ENCODE measurements at places on chromosomes 7 and 10. TPM values are rescaled to one million over a fixed set of nuclear protein-coding genes. Genes with fewer than 3 reads are reported as not detected.

GRCh38 chr7:46993396-46993795 is 588.5 kb downstream of the TNS3 start:
- no peak for ATAC-seq

GRCh38 chr7:150686030-150686631 is 625 bp downstream of the GIMAP2 start:
- ATAC-seq: peak; percentile 60

Gene TMEM225B
- 0.86 TPM for total RNA-seq

GRCh38 chr10:1180836-1181235 is 124.7 kb downstream of the WDR37 start:
- no peak for ATAC-seq

GRCh38 chr7:132108563-132108962 is 467.7 kb downstream of the PLXNA4 start:
- no peak for ATAC-seq

DNA sequence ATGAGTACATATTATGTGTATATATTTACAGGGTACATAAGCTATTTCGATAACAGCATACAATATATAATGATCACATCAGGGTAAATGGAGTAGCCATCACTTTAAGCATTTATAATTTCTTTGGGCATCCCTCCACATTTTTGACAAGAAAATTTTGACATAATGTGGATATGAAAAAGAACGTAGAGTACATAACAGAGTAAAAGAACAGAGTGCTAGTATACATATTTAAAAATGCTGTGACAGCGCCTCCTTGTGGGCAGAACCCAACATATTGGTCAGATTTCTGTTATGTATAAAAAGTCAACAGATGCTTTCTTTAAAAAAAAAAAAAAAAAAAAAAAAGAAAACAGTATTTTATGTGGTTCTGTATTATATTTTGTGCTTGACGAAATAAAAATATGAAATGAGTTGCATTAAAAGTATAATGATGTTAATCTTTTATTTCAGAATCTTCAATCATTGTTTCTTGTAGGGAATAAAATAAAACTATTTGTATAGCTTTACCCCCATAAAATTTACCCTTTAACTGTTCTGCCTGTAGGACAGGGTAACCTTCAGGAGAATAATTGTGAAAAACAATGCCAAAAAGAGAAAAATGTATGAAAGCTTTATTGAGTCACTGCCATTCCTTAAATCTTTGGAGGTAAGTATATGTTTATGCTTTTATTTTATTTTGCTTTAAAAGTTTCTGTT is 18.3 kb upstream of the HBP1 start:
- ATAC-seq: peak; percentile 62

DNA sequence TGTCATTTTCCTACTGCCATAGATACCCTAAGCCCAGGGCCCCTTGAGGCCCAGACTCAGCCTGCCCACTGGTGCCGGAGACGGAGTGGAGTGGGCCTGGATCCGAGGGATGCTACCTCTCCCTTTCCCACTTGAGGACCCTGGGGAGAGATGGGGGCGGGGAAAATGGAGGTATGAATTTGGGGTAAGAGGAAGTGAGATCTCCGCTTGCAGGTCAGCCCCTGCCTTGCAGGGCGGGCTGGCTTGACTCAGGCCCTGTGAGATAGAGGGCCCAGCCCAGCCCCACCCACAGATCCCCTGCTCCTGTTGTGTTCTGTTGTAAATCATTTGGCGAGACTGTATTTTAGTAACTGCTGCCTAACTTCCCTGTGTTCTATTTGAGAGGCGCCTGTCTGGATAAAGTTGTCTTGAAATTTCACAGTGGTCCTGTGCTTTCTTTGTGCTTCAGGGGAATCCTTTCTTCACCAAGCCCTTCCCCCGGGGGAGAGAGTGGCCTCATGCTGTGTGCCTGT is 13.2 kb downstream of the YKT6 start:
- no peak for ATAC-seq

DNA sequence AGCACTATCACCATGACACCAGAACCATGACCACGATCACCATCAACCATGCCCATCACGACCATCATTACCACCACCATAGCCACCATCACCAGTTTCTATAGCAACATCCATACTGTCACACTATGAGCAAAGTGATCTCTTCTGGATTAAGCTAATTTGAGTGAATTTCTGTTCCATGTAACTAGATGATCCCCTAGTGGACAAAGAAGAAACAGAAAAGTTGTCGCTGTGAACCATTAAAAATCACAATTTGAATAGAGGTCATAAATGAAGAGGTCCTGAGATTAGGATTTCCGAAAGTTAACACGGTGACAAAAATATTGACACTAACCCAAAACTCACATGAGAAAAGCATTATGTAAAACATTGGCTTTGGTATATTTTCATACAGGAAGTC is 77.6 kb downstream of the CLRN3 start:
- no peak for ATAC-seq

DNA sequence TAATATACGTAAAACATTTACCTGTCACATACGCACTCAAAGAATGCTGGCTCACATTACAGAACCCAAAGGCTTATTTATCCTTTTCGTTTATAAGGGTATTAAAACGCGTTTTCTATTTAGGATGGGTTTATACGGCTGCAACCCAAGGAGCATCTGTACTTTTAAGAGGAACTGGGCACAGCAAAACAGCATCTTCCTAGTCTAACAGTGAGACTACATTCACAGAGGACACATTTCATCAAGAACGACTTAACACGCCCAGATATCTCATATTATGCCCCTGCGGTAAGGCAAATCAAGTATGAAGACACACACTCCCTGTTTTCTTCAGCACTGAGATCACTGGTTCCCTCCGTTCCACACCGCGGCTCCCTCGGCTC is 533 bp upstream of the DMTF1 start:
- peak; percentile 53 for ATAC-seq

DNA sequence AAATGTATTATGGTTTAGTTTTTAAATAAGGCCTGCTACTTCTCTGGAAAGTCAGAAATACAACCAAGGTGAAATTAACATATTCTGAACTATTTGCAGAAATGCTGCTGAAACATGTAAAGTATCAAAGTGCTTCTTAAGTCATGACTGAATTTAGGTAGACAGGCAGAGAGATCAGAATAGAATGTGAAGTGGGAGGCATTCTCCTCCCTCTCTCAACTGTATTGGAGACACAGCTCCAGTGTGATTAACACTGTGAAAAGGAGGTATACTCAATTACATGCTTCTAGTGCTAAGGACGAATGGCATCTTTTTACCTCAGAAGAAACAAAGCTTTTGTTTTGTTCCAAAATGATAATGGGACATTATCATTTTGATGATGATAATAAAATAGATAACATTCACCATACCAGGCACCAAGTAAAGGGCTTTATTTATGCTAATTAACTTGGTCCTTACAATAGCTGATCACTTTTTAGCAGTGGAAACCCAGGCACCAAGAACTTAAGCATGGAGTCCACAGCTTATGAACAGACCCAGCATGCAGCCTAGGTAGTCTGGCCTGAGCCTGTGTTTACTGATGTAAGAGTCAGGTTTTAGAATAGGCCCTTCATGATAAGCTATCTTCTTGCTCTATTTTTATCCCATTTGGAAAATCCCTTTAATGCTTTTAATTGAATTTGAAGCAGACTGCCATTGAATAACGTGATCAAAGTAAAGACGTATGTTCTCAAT is 26.0 kb downstream of the PPP1R9A start:
- ATAC-seq: no peak

Gene ADCY1
- total RNA-seq: 1.6 TPM

GRCh38 chr7:77362905-77363304 is 53.2 kb downstream of the GSAP start:
- ATAC-seq: no peak

DNA sequence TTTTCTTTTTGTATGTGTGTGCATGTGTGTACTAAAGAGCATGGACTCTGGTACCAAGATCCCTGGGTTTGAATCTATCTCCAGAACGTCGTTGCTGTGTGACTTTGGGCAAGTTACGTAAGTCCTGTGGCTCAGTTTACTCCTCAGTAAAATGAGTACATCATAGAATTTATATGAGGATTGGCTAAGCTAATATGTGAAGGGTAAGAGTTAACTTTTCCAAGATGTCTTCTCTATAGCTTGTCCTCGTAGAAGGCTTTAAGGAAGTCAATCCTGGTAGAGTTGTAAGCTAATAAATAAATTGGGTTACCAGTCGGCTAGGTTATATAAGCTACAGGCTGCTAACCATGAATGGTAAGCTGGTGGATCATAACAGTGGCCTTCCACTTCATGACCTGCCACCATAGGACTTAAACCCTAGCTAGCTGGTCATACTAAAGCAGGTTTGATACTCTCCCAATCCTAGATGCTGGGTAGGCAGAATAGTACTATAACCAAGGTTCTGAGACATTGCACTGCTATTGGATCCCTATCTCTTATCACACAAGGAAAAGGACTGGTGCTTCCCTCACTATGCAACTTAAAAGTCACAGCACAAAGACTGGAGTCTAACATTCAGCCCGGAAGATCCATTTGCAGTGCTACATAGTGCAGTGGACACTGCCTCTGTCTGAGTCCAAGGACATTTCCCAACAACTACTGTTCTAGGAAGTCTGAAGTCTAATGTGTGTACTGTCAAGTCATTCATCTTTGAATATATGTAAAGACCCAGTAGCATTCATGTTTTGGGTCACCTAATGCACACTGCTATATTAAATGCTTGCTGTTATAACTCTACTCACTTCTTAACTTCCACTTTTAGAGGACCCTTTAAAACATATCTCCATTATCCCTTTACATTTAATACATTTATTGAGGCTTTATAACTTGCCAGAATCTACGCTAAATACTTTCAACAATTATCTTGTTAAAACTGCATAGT is 156.2 kb downstream of the CRPPA start:
- ATAC-seq: no peak

Measured in activated T-helper 17 cell treated with anti-CD3 and anti-CD28 coated beads, Interleukin-2, amount 50 U/mL, for 72 hours (primary cell).